ENCODE measurements at places on chromosomes 12 and 14. TPM values are rescaled to one million over a fixed set of nuclear protein-coding genes. Genes with fewer than 3 reads are reported as not detected.

- DNase-seq: no peak
These were observed 38.6 kb upstream of the APPL2 start for GRCh38 chr12:105274571-105274970.

DNA sequence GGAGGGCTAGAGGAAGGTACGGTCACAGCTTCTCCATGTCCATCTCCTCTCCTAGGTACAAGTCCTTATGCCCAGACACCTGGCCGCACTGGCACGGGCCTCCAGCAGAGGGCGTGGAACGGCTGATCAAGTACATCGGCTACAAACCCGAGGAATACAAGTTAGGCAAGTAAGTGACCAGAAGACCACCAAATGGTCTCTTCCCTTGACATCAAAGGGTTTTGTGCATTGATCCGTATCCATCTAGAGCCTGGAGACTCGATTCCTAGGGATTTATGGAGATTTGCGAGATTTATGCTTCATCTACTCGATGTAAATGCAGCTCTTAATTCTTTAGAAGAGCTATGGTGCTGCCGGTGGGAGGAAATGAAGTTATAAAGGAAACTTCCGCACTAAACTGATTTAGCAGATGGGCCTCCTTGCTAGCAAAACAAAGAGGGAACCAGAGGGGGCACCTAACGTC lies 44.2 kb downstream of the KCTD10 start:
- peak; percentile 93 for DNase-seq

Gene SRRM4
- total RNA-seq: not detected

Gene YY1
- 46.2 TPM for total RNA-seq

GRCh38 chr14:76957224-76957891 lies 71.2 kb downstream of the IRF2BPL start:
- DNase-seq: no peak

Gene COX8C
- 0.52 TPM for total RNA-seq

Gene OR6C70
- total RNA-seq: not detected

All from posterior vena cava (tissue), 2 donors.